Activated CD4-positive, alpha-beta T cell treated with anti-CD3 and anti-CD28 coated beads for 4 hours (primary cell): ENCODE measurements at places on chromosomes 1 and 21.

DNA sequence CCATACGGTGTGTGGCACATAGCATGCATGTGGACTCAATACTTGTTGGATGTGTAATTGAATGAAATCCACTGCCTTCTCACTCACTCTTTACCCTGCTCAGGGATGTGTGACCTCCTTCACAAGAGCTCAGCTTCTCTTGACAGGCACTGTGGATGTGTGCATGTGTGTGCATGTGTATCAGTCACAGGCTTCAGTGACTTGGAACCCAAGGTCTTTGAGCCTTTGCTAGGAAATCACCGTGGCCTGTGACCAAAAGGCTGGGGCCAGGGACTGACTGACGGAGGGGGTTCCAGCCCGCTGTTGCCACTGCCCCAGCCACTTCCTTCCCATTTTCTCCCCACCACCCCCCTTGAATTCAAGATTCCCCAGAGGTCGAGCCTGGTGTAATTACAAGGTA lies 144.4 kb upstream of the POU3F1 start:
- DNase-seq = no peak

DNA sequence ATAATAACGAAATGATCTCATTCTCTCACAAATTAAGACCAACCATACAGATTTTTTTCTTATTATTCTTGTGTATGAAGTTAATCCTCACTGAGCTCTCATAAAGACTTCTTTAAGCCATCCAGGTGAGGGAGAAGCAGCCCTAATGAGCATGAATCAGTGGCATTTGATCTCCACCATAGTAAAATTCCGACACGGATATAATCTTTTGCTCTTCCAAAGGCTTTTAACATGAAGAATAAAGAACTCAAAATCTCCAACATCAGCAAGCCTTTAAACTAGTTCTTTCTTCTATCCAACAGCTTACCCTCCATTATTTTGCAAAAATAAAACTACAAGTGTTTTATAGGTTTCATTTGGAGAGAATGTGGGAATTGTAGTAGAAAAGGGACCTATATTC lies 714.7 kb upstream of the NEGR1 start:
- DNase-seq = no peak

DNA sequence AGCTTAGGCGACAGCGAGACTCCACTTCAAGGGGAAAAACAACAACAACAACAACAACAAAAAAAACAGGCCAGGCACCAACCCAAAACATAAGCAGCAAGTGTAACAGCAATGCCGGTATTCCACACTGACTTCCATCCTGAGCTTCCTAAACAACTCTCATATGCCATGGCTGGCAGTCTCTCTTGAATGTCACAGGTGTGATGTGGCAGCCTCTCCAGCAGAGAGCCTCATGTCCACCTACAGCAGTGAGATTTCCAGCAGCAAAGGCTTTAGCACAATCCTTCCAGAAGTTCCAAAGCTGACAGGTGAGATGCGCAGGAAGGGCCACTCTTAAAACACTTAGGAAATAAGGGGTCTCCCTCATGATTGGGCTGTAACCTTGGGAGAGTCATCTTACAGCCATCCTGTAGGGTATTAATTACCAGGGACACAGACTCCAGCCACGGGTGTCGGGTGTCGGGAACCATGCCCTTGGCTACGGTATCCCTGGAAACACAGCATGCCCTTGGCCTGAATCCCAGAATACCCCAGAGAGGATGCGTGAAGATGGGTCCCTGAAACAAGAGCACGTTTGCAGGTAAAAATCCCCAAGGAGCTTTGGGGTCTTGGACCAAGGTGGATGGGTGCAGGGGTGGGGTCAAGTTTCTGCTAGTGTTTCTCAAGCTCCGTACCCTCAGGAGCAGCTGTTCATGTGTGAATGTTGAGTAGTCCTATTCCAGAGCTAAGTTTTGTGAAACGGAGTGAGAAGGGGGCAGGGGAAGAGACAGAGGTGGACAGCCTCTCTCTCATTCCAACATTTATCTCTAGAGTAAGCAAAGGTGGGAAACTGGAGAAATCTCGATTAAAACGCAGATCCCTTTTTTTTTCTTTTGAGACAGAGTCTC lies 31.4 kb downstream of the CLSTN1 start:
- DNase-seq = no peak

DNA sequence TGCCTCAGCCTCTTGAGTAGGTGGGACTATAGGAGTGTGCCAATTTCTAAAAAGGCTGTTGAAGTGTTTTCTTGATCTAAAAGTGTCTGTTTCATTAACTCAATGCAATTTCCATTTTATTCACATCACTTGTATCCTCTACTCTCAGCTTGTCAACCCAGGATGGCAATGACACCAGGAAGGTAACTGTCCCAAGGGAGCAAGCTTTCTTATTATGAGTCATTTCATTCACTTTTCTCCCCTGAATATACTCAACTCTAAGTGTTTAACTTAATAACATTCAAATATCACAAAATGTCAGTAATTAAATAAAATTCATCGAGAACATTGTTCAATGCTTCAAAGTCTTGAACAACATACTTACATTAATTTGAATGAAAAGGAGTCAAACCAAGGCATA lies 22.9 kb upstream of the GFI1 start:
- no peak for DNase-seq

- DNase-seq = no peak
Observed at GRCh38 chr1:198563583-198563982, 23.1 kb upstream of the ATP6V1G3 start.

DNA sequence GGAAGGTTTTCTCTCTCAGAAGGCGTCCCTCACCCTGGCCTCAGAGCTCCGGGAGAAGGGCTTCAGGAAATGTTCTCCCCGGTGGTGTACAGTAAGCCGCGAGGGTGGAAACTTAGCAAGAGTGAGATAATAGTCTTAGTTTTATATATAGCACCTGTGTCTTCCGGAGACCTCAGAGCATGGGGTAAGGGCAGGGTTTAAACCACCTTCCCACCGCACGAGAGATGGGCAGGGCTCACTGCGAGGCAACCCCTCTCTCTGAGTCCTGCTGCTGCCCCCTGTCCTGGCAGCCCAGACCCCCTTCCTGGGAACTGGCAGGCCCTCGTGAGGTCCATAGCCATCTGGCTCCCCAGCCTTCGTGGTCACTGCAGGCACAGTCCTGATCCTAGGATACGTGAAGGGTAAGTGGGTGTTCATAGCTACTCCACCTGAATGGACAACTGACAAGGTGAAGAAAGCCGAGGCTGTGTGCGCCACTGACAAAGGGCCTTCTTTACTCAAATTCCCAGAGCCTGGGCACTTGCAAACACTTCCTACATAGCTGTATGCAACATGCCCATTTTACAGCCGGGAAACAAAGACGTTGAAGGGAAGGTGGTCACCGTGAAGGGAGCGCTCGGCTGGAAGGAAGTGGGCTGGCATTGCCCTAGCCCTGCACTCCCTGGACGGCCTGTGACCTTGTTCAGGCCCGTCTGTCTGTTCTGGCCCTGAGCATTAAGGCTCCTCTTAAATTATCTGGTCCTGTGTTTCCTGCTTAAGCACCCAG lies 26.9 kb downstream of the ITPKB start:
- DNase-seq = peak; percentile 44

DNA sequence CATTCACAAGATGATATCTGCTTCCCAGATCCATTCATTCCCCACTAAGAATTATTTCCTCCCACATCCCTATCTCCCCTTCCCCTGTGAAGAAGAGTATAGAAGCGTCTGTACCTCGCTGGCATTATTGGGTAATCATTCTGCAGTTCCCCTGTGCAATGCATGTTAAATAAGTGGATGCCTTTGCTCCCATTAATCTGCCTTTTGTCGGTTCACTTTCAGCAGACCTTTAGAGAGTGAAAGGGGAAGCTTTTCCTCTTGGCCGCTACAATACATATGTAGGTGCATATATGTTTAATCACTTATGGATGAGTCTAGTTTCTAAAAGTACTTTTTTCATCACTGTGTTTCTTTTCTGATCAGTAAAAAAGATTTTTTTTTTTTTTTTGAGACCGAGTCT lies 7.0 kb downstream of the CLCN6 start:
- DNase-seq = no peak

DNA sequence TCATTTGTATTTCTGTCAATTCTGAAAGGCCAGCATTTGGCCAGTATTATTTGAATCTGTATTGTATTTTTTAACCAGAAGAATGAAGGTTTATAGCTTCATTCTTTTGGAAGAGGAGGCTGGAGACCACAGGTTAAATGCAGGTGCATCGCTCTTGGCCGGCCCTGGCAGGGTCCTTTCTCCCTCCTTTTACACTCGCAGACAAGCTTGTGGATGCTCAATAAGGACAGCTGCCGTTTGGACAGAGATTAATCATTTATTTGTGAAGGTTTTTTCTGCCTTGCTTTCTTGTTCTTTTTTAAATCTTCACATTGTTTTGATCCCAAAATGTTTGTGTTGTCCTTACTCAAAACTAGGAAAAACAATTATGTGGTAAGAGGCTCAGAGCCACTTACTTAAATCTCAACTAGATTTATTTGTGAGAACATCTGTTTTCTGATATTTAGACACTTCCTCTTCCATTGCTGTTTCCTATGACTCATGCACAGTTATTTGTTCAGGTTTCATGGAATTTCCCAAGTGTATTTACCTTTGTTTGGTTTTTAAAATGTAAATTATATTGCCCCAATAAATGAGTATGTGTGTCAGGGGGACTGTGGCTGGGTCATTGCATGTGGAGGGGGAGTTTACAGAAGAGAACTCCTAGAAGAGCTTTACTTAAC lies 46.7 kb upstream of the LAMC2 start:
- no peak for DNase-seq
